Right lobe of liver (tissue), 6 donors: ENCODE measurements at places on chromosomes 7 and 10. TPM values are rescaled to one million over a fixed set of nuclear protein-coding genes. Genes with fewer than 3 reads are reported as not detected.

Gene ARHGEF35
- 3.8 TPM for total RNA-seq

Gene NOD1
- 2.5 TPM for total RNA-seq

GRCh38 chr10:42952349-42952748, 124.5 kb upstream of the RET start:
- H3K27ac ChIP-seq = no peak overlapping the region
- H3K36me3 ChIP-seq = no peaks in the 10 kb centered on the region

DNA sequence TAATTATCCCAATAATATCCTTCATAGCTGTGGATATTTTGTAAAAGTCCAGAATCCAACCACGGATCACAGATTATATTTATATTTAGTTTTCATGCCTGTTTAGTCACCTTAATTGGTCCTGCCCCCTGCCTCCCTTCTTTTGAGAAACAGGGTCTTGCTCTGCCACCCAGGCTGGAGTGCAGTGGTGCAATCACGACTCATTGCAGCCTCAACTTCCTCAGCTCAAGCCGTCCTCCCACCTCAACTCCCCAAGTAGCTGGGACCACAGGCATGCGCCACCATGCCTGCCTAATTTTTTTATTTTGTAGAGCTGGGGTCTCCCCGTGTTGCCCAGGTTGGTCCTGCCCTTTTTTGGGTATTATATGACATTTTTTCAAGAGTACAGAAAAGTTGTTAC, 129.4 kb downstream of the KAT6B start:
- H3K4me1 ChIP-seq = no peaks in the 10 kb centered on the region
- no peak for DNase-seq
- H3K4me3 ChIP-seq = no peak overlapping the region
- H3K27ac ChIP-seq = no peak overlapping the region
- no peaks in the 10 kb centered on the region for H3K36me3 ChIP-seq

GRCh38 chr10:128429835-128430513, 303.8 kb upstream of the MKI67 start:
- no peak overlapping the region for H3K27ac ChIP-seq
- H3K36me3 ChIP-seq = no peaks in the 10 kb centered on the region
- no peaks in the 10 kb centered on the region for H3K27me3 ChIP-seq
- H3K4me3 ChIP-seq = no peak overlapping the region

DNA sequence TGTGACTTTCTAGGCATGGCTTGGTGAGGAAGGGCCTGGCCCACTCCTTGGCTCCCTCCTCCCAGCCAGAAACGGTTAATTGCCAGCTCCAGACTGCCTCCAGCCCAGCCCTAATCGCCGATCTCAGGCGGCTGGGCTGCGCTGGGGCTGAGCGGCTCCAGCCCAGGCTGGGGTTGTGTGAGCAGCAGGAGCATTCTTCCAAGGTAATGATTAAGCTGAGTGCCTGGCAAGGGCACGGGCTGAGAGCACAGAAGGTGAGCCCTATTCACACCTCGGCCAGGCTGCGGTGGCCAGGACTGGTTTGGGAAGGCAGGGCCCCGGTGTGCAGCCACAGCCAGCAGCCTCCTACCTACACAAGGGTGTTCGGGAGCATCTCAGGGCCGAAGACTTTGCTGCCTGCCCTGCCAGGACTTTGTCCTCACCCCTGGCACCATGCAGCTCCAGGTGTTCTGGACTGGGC, at the start of gene TMEM72:
TSS of gene TMEM72 (plus strand) at position 257 of the 460 bp plus-strand sequence. CDS start at position 433, 176 bp downstream.
- H3K4me3 ChIP-seq = no peak within 1 kb of the TSS
- no peaks in the 10 kb centered on the region for H3K36me3 ChIP-seq
- H3K27ac ChIP-seq = no peak within 1 kb of the TSS
- DNase-seq = peak; percentile 76

DNA sequence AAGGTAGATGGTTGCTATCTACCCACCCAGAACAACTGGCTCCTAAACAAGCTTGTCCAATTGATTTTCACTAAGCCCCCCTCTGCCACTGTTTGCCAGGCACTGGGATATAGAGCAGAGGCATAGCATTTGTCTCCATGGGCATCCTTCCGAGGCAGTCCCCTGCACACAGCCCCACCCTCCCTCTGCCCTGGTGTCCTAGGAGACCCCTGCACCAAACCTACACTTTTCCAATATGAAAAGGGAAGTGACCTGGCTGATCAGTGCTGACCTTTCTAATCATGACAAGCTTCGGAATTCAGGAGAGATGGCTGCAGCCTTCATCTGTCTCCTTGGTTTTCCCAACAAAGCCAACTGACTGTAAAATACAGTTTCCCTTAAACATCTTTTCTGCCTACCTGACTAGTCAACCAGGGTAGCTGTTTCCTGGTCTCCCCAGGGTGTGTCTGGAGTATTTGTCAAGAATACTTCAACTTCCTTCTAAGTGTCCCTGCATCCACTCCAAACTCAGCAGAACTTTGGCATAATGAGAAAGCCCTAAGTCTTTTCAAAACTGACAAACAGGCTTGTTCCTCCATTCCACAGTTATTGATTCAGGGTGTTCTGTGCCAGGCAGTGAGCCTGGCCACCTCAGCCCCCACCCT, 7.6 kb upstream of the SLC18A3 start:
- H3K36me3 ChIP-seq = no peaks in the 10 kb centered on the region
- no peak for DNase-seq
- H3K27ac ChIP-seq = no peak overlapping the region
- no peaks in the 10 kb centered on the region for H3K4me1 ChIP-seq
